ENCODE measurements at places on chromosomes 16 and 17.

DNA sequence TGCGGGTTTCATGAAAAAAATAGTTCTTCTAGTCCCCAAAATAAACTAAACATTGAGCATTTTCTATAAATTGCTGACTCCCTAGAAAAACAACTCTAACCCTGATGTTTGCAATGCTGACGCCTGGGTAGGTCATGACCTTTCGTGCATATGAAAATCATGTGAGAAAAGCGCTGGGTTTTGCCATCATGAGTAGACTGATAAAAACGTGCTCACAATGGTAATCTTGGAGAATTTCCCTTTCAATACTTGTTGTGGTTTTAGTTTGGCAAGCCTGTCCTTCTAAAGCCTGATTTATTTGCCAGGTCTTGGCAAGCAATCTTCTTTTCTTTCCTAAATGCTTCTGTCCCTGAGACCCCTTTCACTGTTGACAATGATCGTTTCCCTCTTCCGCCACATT lies 4.0 kb upstream of the CLEC10A start:
- DNase-seq, result no peak

DNA sequence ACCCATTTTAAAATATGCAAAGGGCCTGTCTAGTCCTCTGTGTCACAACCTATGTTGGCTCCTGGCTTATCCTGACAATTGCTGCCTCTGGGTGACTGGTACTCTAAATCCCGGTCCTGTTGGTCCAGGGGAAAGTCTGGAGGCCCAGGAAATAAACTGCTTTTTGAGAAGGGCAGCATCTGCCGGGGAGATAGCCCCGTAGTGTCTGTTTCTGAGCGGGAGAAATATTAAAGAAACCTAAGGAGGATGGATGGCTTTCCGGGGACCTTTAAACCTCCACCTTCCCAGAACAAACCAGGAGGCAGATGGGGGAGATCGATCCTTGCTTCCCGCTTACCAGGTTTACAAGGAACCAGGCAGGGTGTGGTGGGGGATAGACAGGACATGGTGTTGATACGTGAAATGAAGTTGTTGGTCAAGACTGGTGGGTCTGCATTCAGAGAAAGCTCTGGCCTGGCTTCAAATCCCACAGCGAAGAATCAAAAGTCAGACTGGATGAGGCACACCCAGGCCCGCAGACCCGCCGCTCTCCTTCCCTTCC lies 3.8 kb downstream of the HOXB2 start:
- no peak for DNase-seq

- DNase-seq, result no peak
Observed at GRCh38 chr17:71760062-71760720, 360.6 kb upstream of the SOX9 start.

- no peak for DNase-seq
Observed at GRCh38 chr16:22312897-22313781, 15.9 kb downstream of the POLR3E start.

DNA sequence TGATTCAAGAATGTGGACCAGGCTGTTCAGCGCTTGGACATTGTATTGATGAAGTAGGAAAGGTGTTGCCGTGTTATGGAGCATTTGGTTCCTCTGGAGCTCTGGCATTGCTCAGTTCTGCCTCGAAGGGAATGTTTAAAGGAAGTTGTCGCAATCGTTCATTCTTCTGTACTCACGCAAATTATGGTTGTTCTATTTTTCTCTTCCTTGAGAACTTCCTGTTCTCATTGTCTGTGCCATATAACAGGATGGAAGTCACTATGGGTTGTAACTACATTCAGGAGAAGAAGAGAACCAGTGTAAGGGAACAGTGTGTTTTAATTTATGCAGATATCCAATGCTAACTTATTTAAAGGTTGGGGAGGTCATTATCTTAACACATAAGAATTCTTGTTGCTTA lies 13.0 kb downstream of the PCTP start:
- DNase-seq, result no peak

DNA sequence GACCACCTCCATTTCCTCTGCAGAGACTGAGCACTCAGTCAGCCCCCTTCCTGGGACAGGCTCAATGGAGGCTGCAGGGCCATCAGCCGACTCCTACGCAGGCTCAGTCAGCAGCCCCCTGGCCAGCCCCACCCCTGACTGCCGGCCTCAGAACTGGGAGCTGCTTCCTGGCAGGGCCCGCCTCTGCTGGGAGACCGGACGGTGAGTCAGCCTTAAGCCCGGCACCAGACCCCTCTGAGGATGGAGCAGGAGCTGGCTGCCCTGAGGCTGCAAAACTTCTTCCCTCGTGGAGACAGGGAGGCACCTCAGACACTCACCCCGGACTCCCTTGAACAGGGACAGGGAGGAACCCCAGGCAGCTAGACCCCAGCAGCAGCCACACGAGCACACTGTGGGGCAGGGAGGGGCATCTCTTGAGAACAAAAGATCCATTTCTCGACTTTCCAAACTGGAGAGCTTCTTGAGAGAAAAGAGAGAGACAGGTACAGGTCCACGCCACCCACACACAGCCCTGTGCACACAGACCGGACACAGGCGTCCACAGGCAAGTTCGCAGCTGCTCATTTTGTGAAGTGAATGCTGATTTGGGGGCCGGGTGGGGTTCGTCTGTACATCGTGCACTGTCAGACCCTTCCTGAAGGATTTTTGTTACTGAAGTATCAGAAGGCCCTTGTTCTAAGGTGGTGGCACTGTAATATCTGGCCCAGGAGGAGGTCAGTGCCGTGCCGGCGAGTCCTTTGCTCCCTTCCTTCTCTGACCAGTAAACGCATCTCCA lies 1.3 kb upstream of the TUBB3 start:
- DNase-seq, result no peak

GRCh38 chr17:17751489-17752088 lies 70.3 kb downstream of the RAI1 start:
- DNase-seq, result no peak

- peak; percentile 76 for DNase-seq
Observed at GRCh38 chr17:42287305-42287976, 857 bp upstream of the STAT5A start.

DNA sequence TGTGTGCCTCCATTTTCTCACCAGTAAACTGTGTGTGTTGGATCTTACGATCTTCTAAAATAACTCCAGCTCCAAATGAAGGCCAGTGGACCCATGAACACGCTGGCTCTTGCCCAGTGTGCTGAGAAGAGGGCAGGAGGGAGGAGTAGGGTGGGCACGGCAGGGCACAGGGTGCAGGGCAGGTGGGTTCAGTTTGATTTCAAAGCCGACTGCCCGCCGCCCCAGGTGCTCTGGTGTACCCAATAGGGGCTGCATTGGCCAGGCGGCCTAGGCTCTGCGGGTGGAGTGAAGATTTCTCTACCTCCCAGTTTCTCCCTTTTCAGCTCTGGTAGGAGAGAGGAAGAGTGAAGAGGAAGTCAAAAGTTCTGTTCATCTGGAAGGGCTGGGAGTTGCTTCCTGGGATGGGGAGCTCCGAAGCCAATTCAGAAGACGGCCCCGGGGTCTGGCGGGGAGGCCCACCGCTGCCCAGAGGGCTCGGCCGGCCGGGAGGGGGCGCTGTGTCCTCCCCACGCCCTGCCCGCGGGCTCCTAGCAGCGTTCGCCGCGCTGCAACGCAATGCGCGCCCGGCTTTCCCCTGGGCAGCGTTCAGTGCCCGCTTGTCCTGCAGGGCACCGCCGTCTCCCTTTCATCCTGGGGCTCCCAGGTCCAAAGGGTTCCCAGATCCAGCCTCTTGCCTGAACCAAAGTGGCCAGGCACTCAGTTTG lies 1.1 kb upstream of the CRHR1 start:
- no peak for DNase-seq

DNA sequence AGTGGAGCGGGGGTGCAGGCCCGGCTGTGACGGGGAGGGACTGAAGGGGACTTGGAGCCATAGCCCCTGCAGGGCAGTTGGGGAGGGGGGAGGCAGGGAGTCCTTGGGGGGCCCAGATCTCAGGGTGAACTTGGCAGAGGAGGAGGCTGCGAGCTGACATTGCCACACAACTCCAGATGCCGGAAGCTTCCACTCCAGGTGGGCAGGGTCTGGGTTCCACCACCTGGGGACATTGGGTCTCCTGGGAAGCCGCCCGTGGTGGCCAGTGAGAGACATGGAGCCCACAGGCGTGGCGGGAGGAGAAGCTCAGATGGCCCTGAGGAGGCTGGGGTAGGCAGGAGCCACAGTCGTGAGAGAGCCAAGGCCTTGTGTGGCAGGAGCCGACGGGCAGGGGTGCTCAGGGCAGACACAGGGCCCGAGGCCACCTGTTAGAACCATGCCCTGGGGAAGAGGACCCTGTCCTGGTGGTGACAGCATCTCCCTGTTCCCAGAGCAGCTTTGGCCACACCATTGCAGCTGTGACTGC lies 18.2 kb upstream of the GAA start:
- no peak for DNase-seq

- no peak for DNase-seq
Observed at GRCh38 chr17:44655983-44656710, at the start of gene MEIOC. Gene MEIOC, plus strand, starts transcription at chr17:44656468. Its CDS starts 146 bp downstream, at chr17:44656614.

Data from Karpas-422 (cell line).